ENCODE measurements at places on chromosomes 16 and 17. TPM values are rescaled to one million over a fixed set of nuclear protein-coding genes. Genes with fewer than 3 reads are reported as not detected.

Gene CACNG1
- total RNA-seq: not detected

Gene SLFN14
- not detected for total RNA-seq

Gene C1QL1
- 0.41 TPM for total RNA-seq

Gene JUP
- 1.3 TPM for total RNA-seq

Gene PLA2G10
- total RNA-seq: not detected

Gene KRT16
- not detected for total RNA-seq

Gene SCARF1
- total RNA-seq: 3.3 TPM

- peaks cover 46% of the 10 kb centered on the region for H3K36me3 ChIP-seq
- no peak for DNase-seq
- H3K27ac ChIP-seq: no peak overlapping the region
- no peaks in the 10 kb centered on the region for H3K27me3 ChIP-seq
- no peaks in the 10 kb centered on the region for H3K4me1 ChIP-seq
- no peak overlapping the region for H3K4me3 ChIP-seq
Observed at GRCh38 chr16:17138801-17139200, 332.0 kb downstream of the XYLT1 start.

GRCh38 chr17:8798846-8799569, at the start of gene MFSD6L:
Gene MFSD6L (minus strand): TSS chr17:8799365. CDS start chr17:8799120, 245 bp downstream.
- no peak within 1 kb of the TSS for H3K4me3 ChIP-seq
- H3K4me1 ChIP-seq: no peaks in the 10 kb centered on the region
- DNase-seq: no peak
- peaks cover 5% of the 10 kb centered on the region for H3K36me3 ChIP-seq
- no peaks in the 10 kb centered on the region for H3K27me3 ChIP-seq

All from activated T-helper 2 cell treated with anti-CD3 and anti-CD28 coated beads, Interferon-gamma antibody, Interleukin-2, Interleukin-4, amounts not matched to agents 10 μg/mL and 5 μg/mL and 100 μg/mL, durations not matched to agents 14 hours and 24 hours and 36 hours (primary cell).